NCI-H2171 treated with DMSO at 0.1 percent for 48 hours (cell line): ENCODE measurements at places on chromosomes 7 and 10.

DNA sequence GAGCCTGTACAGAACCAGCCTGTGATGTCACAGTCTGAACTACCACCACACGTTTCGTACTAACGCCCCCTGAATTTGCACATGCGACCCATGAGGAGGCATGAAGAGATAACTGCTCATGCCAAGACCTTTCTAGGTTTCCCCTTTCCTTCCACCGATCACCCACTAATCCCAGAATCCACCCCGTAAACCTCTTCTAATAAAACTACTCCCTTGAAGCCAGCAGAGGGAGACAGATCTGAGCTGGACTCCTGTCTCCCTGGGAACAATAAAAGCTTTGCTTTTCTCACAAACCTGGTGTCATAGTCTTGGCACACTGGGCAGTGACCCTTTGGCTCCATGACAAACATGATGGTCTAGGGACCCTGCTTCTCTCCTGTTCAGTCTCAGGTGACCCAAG is 144.5 kb downstream of the FRMD4A start:
- DNase-seq, result peak; percentile 12

DNA sequence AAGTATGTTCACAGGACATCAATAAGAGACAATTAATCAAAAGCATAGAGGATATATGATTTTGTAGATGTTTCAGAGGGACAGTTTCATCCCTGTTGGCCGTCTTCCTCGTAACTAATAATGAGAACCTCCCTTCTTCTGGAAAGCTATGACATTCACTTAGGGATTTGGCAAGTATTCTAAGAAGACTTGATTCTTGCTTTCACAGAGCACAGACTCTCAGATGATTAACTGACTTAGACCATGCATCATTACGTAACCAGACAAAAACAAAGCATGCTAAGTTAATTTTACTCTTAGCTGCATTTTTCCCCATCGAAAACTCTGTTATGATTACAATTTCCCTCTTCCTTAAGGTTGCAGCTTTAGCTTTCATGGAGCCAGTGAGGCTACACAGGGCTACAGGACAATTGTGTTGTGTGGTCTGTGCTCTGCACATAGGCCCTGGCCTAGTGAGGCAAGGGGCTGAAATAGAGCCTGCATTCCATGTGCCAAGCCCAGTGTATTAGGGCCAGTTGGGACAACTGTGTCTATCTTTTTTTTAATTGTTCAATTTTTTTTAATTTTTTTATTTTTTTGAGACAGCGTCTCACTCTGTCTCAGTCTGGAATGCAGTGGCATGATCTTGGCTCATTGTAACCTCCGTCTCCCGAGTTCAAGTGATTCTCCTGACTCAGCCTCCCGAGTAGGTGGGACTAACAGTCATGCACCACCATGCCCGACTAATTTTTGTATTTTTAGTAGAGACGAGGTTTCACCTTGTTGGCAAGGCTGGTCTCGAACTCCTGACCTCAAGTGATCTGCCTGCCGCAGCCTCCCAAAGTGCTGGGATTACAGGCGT is 105.3 kb downstream of the PLXDC2 start:
- DNase-seq, result no peak

- no peak for DNase-seq
These were observed 663.6 kb downstream of the PCDH15 start for GRCh38 chr10:54137396-54137795.

DNA sequence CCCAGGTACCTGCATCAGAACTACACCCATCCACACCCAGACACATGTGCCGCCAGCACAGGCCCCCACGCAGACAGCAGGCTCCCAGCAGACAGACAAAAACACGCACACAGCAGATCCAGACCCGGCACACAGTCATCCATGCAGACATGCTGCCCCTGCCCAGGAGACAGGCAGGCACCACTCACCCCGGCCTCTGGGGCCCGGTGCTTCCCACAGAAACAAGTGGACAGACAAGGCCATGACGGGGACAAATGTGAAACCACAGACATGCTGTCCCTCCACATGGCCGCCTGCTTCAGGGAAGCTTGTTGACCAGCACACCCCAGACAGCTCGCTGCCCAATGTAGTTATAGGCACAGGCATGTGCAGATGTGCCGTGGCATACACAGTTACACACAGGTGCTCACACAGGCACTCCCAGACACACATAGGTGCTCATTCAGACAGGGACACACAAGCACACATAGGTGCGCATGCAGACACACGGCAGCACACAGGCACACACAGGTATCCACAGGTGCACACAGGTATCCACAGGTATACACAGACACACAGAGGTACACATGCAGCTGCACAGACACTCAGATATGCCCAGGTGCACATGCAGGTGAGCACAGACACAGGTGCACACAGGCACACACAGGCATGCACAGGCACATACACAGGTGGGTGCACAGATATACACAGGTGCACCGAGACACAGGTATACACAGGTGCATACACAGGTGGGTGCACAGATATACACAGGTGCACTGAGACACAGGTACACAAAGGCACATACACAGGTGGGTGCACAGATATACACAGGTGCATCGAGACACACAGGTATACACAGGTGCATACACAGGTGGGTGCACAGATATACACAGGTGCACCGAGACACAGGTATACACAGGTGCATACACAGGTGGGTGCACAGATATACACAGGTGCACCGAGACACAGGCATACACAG is 10.5 kb upstream of the SCART1 start:
- DNase-seq, result no peak
